Astrocyte of the cerebellum (primary cell): ENCODE measurements at places on chromosomes 12 and 14.
A peak's percentile ranks its signal among the peaks of the same experiment; 100 is the strongest.

DNA sequence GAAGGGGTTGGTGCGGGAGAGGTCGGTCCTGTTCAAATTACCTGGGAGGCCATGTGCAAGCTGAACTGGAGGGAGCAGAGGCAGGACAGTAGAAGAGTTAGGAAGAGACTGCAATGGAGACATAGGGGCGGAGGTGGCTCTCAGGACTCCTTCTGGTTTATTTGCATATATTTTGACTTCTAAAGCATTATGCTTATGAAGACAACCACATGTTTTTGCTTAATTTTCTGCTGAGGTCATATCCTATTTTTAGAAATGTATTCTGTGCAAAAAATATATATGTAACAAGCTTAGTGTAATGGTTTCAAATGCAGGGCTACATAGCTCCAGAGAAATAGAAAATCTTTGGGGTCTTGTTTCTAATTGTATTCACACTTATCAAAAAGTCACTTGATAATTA is 137.0 kb upstream of the MDM1 start:
- no peak for DNase-seq

DNA sequence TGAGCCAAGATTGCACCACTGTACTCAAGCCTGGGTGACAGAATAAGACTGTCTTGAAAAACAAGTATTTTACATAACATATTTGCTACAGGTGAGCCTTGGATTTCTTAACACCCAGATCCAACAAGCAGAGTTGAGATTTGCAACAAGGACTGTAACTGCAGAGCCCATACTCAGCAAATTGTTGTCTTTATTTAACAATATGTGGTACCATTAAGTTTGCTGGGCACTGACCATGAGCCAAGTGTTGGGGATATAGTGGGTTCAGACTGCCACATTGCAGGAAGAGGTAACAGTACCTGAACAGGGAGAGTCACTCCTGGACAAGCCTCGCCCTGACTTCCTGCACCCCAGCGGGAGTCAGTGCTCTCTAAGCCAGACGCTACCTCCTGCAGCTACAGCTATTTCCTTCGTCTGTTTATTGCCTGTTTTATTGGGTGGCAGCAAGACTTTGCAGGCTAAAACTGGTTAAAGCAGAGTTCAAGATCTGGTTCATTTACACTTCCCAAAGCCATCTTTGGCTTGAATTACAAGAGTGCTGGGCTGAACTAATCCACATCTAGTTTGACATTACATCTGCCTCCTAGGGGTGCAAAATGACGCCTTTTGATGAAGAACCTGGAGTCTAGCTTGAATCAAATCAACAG is 12.5 kb downstream of the AHSA1 start:
- DNase-seq, result no peak

DNA sequence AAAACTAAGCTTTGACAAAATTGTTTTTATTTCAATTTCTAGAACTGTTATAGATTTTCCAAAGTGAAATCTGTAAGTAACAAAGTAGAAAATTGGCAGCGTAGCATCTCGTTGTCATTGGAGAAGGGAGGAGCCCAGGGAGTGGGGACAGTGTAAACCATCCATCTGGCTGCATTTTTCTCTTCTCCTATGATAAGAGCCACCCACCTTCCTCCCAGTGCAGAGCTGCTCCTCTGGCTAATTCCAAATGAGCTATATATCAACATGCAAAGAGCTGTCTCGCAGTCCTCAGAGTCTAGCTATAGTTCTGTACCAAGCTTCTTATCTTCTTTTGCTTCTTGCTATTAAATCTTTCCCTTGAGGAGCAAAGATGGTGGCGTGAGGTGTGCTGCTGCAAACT is 56.6 kb downstream of the SCN8A start:
- DNase-seq, result no peak

DNA sequence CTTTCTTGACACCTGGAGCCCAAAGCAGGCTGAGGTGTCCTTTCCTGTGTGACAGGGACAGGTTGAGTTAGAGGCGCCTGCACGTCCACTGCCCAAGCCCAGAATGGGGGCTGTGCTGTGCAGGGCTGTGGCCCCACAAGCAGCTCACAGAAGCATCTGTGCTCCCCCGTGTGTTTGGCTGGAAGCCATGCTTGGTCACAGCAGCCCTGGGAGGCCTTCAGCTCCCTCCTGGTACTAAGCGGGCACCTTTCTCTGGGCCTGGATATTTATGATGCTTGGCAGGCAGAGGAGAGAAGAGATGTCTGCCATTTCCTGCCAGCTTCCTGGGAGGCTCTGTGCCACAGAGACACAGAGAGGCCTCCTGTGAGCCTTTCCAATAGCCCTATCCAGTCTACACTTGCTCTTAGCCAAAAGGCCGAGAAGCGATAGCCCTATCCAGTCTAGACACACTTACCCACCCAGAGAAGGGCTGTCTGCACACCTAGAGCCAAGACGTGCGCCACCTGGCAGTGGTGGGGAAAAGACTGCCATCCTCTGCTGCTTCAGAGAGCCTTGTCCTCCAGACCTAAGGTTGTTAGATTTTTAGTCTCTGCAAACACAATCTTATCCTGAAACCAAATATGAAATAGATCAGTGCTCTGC is 117.4 kb downstream of the GCH1 start:
- no peak for DNase-seq

GRCh38 chr14:54929556-54929955 is 26.9 kb upstream of the GCH1 start:
- no peak for DNase-seq

DNA sequence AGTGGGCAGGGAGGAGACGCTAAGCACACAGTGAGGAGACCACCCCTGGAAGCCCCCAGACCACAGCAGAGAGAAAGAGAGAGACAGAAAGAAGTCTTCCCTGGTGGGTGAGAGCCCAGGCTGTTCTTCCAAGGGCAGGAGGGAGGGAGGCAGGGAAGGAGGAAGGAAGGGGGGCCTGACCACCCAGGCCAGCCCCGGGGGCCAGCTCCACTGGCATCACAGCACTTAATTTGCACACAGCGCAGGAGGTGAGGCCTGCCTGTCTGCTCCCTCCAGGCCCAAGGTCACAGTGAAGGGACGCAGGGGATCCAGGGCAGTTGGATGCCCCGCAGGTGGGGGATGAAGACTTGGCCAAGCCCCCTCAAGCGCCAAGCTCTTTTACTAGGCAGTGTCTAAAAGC is 141.9 kb upstream of the C14orf180 start:
- no peak for DNase-seq

- DNase-seq, result no peak
Observed at GRCh38 chr14:32232481-32232880, 29.4 kb upstream of the RNU6-8 start.

- DNase-seq, result no peak
Observed at GRCh38 chr12:57521525-57522010, 1.1 kb upstream of the MBD6 start.

GRCh38 chr12:91173124-91173523 is 9.5 kb downstream of the DCN start:
- no peak for DNase-seq

DNA sequence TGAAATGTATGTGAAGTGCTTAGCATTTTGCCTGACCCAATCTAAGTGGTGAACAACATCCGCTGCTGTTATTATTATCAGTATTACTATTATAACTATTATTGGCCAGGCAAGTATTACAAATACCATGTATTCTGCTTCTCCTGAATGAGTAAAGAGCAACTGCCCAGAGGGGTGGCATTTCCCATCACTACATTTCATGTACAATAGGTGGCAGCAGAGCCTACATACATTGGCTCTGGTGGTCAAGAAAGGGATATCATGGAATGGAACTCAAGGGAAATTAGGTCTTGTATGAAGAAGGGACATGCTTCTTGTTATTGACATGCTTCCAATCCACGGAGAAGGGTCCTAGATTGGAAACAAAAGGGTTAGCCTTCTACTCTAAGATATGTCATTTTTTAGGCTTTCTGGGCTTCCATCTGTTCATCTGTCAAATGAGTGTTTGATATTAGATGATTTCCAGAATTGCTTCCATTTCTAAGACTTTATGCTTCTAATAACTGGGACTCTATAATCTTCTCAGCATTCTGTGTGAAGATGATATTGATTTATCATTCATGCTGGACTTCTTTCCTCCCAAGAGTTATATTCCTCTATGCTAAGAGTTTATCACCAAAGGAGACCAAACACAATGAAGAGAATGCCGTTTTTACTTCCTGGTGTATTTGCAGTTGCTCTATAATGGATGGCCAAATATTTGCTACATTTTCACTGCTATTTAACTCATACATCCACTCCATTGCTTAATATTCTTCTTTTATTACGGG is 239.1 kb downstream of the SSPN start:
- DNase-seq, result peak; percentile 22

DNA sequence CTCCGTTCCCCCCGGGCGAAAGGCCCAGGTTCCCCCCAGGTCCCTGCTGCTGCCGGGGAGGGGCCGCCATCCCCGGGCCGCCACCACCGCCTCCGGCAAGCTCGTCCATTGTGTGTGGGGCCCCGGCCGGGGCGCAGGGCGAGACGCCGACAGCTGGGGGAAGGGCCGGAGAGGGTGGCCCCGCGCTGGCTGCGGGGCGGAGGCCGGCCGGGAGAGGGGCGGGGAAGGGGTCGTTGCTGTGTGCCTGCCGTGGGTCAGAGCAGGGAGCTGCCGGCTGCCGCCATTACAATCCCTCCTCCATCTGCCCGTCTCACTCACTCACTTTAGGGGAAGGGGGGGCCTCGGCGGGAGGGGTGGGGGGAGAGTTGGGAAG is at the start of gene STRN3:
Gene STRN3, minus strand, starts transcription at position 303 of the 373 bp plus-strand sequence. Its CDS starts 194 bp downstream, at position 109.
- DNase-seq, result no peak

DNA sequence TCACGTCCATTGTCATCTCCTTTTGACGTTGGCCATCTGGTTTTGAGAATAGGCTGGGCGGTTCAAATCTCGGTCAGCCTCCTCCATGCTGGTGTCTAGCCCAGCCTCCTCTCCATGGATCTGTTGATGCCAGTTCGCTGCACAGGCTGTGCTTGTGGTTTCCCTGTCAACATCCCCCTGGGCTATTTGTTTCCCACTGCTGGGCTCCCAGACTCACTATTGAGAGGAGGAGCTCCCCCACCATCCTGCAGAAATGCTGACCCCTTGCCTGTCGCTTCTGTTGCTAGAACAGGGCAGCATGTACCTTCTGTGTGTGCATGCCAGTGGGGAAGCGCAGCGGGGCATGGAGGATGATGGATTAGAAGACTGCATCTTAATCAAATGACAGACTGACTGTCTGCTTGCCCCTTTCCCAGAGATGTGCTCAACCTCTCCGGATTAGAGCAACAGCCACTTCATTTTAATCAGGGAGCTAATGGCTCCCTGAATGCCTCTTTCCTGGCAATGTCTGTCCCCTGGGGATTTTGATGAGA is 170.5 kb downstream of the TSPAN9 start:
- DNase-seq, result no peak

DNA sequence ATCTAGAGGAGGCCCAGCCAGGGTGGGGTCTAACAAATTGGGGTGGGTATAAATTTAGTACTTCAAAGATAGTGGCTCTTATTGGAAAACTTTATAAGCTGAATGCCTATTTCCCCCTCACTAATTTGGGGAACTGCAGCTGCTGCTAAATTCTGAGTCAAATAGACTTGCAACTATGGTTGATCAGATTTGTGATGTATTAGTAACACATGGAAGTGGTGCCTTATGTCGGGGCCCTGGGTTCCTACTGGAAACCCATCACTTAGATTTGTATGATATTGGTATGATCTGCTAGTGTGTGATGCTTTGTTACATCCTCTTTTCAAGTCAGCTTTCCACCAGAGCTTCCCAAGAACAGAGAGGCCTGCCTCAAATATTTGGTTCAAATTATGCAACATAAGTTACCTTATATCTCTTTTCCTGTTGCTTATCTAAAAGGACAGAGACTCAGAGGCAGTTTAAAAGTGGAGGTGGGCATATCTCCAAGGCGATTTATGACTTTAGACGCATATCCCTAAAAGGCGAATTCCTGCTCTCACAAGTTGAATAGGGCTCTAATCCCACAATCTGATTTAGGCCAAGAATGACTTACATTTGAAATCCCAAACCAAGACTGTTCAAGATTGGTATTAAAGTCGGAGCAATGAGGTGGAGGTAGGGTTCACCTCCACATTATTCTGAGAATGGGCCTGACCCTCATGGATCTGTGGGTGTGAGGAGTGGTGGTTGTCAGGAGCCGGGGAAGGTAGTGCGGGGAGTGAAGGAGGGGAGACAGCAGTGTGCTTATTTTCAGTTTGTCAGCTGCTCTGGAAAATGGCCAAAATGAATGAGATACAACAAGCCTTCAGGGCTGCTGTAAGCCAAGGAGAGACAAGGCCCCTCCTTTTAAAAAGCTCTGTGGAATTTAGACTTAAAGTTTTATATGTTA is 425.8 kb downstream of the RAD51B start:
- DNase-seq, result no peak

- DNase-seq, result no peak
Observed at GRCh38 chr14:102907980-102908730, 14.3 kb upstream of the AMN start.

- DNase-seq, result no peak
Observed at GRCh38 chr12:107109726-107110719, 16.7 kb upstream of the CRY1 start.

- no peak for DNase-seq
Observed at GRCh38 chr12:22121224-22121623, 75.2 kb downstream of the CMAS start.

GRCh38 chr14:29425705-29426482 is 501.8 kb downstream of the PRKD1 start:
- no peak for DNase-seq
